ENCODE measurements at places on chromosomes 16 and 17. TPM values are rescaled to one million over a fixed set of nuclear protein-coding genes. Genes with fewer than 3 reads are reported as not detected.

DNA sequence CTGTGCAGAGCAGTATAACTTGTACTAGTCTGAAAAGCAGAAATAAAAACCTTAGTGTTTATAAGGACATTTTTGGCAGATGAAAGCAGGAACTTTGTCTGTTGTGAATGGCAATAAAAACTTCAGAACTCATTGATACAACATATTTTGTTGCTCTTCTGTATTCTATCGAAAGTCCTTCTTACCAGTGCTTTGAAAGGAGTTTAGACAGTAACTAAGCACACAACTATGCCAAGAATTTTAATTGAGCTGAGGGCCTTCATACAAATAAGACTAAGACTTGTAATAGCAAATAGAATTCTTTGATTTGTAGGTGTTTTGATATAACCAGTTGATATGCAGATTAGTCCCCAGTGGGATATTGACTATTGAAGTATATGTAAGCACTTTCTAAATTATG lies 308.4 kb downstream of the ZFHX3 start:
- DNase-seq: peak; percentile 22

GRCh38 chr16:86424985-86425384 lies 85.3 kb upstream of the FOXF1 start:
- DNase-seq: peak; percentile 1

- no peak for DNase-seq
These were observed 72.0 kb upstream of the ZNF750 start for GRCh38 chr17:82911822-82912221.

JMJD8 gene
- 74.5 TPM for total RNA-seq

All from myocyte (in vitro differentiated cells).